ENCODE measurements at places on chromosomes 2 and 18. TPM values are rescaled to one million over a fixed set of nuclear protein-coding genes. Genes with fewer than 3 reads are reported as not detected.

Gene NT5DC4
- not detected for total RNA-seq

Gene CNNM4
- total RNA-seq: 3.9 TPM

Gene PLEKHH2
- total RNA-seq: 7.3 TPM

Gene ANKRD62
- total RNA-seq: not detected

Gene ZRANB3
- 9.1 TPM for total RNA-seq

Gene MAP2
- 37.1 TPM for total RNA-seq

Gene REV1
- 44.0 TPM for total RNA-seq

Gene CNGA3
- total RNA-seq: not detected

Gene SLC9A2
- not detected for total RNA-seq

Gene SERPINB12
- not detected for total RNA-seq

Gene XIRP2
- under 0.01 TPM for total RNA-seq

DNA sequence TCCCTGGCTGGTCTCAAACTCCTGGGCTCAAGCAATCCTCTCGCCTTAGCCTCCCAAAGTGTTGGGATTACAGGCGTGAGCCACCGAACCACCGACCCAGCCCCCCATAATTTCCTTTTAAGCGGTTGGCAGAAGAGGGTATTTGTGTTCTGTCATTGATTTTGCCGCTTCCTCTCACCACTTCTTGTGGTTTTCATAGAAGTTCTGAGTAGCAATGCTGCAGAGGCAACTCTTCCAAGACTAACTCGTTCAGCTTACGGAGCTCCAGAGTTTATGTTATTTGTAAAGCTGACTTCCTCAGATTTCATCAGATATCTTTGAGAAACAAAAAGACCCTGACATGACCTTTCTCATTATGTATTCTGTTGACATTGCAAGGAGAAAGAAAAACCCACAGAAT is 261.4 kb upstream of the KCNJ3 start:
- no peak for DNase-seq

GRCh38 chr2:136871424-136871823 is 106.1 kb downstream of the THSD7B start:
- DNase-seq: no peak

DNA sequence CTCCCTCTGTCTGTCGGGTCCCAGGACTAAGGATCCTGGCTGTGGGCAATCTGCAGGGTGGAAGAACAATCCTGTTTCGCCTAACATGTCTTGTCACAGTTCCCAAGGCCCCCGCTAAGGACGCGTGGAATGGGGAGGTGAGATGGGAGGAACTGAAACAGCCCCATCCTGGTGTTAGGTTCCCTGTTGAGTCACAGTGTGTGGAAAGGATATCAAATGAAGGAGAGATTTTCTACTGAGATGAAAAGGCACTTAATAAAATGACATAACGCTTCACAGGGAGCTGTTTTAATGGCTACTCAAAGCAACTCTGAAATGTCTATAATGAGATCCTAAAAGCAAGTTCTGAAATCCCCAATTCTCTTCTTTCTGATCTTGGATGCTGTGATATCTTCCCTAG is 52.5 kb downstream of the RAB31 start:
- no peak for DNase-seq

DNA sequence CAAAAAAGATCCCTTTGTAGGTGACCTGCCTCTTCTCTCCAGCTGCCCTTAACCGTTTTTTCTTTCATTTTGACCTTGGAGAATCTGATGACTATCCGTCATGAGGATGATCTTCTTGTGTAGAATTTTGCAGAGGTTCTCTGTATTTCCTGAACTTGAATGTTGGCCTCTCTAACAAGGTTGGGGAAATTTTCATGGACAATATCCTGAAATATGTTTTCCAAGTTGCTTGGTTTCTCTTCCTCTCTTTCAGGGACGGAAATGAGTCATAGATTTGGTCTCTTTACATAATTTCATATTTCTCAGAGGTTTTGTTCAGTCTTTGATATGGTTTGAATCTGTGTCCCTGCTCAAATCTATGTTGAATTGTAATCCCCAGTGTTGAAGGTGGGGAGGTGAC is 34.0 kb downstream of the ZC3H8 start:
- no peak for DNase-seq

DNA sequence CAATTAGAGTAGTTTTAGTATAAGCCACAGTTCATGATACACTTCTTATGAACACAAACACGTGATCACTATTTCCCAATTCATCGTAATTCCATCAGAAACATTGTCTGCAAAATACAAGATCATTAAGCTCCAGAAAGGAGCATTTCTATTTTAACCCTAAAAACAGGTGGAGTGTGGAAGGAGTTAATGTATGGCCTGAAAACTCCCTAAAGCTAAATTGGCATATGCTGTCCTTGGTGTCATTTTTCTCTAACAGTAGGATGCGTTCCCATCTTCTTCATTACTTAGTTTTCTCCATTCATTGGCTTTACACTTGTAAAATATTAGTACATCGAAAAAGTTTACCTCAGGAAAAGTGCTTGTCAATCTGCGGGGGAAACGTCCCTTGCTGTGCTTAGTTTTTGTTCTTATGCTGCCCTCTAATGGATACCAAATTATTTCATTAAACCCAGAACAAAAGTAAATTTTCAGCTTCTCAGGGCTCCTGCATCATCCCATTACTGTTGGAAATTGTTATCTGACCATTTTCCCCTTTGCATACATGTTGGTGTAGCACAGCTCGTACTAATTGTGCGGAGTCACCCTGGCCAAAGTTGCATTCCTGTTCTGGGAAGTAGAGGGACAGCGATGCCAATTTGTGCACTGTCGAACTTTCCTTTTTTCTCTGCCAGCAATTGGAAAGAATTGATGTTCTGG is 153.4 kb downstream of the GPD2 start:
- DNase-seq: peak; percentile 58

- DNase-seq: no peak
Measured at GRCh38 chr2:229519655-229520430, 194.5 kb downstream of the DNER start.

GRCh38 chr2:14137643-14138042 is 494.9 kb upstream of the LRATD1 start:
- no peak for DNase-seq

- DNase-seq: no peak
Measured at GRCh38 chr2:38492042-38492615, 110.6 kb downstream of the HNRNPLL start.

GRCh38 chr2:903223-903900 is 47.3 kb upstream of the SNTG2 start:
- no peak for DNase-seq

- DNase-seq: peak; percentile 40
Measured at GRCh38 chr2:100935372-100935752, 66.7 kb upstream of the RPL31 start.

DNA sequence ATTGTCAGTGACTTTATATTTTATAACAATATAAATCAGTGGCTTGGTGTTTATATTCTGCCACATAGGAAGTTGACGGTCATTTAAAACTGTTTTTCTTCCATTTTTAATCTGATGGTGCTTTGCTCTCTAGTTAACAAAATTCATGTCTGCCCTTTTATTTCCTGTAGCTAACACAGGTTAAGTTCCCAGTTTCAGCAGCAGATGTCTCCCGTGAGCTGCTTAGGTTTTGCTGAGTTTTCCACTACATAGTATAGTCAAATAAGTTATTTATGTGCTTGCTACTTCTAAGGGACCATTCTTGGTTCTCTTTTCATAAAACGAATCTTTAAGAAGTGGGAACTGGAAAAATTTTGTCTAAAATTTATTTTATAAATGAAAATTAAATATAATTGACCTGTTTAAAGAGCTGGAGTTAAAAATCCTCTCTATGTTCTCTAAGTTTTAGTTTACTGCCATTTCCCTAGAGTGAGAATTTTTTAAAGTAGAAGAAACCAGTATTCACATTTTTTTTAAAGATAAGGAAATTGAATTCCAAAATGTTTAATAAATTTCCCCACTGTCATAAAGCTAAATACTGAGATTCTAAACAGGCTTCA is 20.6 kb downstream of the HTR2B start:
- DNase-seq: peak; percentile 82

DNA sequence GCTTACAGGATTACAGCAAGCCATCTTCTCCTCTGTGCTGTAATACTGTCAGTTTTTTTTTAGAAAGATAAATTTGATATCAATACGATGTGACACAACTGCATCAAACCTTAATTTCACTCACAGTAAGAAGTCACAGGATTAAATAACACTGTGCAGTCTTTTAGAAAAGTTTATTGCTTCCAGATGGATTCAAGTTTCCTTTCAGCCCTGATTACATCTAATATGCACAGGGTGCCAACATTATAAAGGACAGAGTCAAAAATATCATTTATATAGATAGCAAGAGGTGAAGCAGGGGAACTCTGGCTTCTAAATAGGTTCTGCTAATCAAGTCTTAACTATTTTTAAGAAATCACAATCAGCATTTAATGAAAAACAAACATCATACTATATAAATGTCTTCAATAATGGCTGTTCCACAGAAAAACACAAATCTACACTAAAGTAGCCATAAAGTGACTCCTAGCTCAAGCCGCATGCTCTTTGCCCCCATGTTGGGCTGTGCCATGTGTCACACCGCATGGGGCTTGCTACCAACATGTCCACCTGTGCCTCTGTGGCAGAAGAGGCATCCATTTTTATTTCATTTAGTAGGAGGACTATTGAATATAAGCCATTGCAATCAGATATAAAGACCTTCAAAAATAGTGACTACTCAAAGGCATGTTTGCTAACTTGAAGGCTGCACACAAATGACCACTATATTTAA is 35.0 kb downstream of the CERKL start:
- DNase-seq: no peak

- peak; percentile 79 for DNase-seq
Measured at GRCh38 chr2:234146087-234146826, 95.8 kb downstream of the SPP2 start.

DNA sequence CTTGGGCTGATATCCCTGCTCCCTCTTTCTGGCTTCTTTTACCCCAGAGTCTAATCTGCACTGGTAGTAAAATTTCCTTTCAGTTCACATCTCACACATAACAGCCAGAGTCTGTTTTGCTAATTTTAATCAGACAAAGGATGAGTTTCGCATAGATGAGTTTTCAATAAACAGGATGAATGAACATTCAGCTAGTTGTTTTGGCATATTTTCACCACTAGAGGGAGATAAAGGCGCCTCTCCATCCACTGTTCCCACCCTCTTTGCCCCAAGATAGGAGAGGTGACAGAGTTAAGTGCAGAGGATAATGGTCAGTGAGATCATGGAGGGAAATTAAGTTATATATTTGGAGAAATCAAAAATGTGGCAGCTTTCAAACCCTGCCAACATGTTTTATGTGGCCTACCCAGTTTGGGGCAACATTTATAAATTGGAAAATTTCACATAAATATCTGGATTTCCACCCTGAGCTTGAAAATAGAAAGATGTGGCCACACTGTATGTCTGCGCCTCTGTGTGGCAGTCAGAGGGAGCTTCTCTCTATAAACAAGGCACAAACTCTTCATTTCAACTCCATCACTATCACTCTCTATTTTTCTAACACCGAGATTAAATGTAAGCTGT is 48.5 kb upstream of the DTNA start:
- DNase-seq: peak; percentile 58
